ENCODE measurements at places on chromosomes 1 and 21.

DNA sequence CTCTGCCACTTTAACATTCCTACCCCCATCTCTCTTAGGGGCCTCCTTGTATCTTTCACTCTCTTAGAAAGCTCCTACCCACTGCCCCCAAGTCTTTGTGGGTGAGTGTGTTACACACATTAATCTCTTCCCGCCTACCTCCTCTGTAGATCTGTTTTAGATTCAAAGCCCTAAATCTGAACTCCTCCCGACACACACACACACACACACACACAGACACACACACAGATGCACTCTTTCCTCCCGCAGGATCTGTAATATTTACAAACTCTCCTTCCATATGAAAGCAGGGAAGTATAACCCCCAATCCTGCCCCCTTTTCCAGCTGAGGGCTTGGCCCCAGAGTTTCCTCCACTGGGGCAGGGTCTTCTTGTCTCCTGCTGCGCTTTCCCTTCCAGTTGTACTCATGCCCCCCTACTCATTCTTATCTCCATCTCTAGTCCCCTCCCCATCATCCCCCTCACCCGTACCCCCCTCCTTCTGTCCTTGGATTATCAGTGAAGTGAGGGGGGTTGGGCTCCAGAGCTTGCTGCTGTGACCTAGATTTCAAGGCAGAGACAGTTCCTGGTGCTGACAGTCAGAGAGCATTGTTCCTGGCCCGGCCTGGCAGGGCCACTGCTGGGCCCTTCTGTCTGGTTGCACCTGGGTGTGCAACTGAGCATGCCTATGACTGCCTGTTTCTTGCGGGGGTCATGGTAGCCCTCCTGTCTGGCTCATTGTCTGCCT lies 4.3 kb downstream of the PEA15 start:
- DNase-seq: no peak

DNA sequence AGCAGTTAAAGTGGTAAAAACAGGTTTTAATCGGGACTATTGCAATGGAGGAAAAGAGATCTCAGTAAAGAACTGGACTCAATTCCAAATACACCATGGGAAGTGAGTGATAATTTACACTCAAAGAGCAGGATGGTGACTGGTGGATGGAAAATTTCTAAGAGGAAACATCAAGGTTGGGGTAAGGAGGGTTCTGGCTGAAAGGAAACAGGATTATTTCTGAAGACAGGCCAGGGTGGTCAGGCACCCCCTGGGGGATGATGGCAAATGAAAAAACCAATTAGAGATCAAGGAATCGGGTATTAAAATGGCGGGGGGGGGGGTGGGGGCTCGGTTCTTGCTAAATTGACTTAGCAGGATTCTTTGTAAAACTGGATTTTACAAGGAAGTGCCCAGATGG lies 12.3 kb upstream of the HSD11B1 start:
- DNase-seq: no peak

DNA sequence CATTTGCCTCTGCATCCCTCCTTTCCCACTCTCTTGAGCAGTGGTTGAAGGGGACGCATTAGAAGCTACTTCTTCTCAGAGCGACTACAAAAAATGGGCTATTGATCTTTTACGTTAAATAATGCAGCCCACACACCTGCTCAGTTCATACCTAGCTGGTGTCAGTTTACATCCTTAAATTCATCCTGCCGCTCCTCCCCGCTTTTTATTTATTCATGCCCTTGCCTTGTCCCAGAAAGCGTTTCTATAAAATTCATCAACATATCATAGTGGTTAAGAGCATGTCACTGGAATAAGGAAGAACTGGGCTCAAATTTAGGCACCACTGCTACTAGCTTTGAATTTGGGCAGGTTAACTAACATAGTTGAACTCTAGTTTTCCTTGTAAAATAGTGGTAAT lies 66.0 kb upstream of the TINAGL1 start:
- no peak for DNase-seq

GRCh38 chr1:206568779-206569352 lies 43.4 kb downstream of the EIF2D start:
- no peak for DNase-seq

- peak; percentile 38 for DNase-seq
These were observed 19.0 kb upstream of the JUN start for GRCh38 chr1:58802640-58803399.

- DNase-seq: peak; percentile 26
These were observed 816 bp downstream of the HYI start for GRCh38 chr1:43452789-43453441.

DNA sequence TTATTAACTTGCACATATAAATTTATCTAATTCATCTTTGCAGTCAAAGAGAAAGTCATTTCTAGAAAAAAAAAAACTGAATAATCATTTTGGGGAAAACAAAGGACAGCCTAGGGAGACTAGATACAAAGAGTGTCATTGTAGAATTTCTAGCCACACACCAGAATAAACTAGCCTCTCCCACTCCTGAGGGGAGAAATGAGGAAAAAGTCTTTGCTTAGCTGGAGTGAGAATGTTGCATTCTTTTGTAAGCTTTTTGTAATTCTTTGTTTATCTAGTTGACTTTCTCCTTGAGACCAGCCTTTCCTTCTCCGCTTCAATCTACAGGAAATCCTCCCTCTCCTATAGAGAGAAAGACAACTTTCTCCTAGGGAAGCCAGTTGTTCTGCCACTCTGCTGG lies 15.9 kb upstream of the CGN start:
- no peak for DNase-seq

DNA sequence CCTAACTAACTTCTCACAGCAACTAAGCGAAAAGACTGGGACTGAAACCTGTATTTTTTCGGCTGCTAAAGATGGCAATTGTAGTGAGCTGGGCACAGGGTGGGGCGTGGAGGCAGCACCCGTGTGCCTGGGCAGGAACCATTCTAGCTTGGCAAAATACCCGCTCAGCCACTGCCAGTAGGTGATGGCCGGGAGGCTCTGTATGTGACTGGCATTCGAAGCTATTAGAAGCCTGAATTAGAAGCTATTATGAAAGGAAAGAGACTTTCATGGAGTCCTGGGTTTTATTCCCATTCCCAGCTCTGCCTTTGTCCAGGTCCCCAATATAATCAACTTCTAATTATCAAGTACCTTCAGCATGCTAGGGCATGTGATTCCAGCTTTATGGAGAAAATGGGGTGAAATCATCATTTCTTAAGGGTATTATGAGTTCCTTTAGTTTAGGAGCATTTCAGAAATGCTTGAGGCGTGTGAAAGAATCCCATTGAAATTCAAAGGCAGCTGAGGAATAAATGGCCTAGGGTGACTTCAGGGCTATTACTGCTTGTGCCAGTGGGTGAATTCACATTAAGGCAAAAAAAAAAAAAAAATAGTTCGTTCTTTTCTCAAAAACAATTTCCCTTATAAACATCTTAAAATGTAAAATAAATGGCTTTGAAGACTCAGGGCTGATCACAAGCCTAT lies 125.6 kb downstream of the KCNN3 start:
- DNase-seq: no peak

DNA sequence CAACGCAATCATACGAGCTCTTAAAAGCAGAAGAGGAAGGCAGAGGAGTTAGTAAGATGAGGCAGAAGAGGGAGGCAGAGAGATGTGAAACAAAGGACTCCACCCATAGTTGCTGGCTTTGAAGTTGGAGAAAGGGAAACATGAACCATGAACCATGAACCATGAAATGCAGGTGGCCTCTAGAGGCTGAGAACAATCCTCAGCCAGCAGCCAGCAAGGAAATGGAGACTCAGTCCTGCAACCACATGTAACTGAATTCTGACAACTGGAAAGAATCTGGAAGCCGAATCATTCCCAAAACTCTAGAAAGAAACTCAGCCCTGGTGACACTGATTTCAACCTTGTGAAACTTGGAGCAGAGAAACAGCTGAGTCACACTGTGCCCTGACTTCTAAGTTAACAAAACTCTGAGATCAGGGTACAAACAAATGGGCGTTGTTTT lies 10.1 kb downstream of the DIPK1A start:
- DNase-seq: no peak

DNA sequence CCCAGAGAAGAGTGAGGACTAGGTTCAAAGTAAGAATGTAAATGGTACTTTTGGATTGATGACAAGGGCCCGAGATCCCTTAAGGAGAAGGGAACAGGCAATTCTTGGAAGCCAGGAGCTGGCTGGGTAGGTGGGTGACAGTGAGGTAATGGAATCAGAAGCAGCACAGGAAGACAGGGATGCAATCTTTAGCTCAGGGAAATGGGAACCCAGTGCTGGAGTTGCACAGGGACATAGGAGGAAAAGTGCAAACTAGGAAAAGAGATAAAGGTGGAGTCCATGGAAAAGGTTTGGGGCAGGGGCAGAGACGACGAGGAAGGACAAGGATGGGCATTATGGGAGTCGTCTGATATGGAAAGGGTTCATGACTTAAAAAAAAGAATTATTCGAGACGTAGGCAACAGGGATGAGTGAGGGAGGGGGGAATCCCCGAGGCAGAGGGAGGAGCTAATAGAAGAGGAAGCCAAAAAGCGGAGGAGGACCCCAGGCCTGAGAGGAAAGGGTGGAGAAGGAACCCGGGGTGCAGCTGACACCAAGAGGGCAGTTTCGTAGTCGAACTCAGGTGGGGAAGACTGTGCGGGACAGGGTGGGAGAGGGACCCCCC lies 495 bp downstream of the PI4KB start:
- DNase-seq: peak; percentile 28

DNA sequence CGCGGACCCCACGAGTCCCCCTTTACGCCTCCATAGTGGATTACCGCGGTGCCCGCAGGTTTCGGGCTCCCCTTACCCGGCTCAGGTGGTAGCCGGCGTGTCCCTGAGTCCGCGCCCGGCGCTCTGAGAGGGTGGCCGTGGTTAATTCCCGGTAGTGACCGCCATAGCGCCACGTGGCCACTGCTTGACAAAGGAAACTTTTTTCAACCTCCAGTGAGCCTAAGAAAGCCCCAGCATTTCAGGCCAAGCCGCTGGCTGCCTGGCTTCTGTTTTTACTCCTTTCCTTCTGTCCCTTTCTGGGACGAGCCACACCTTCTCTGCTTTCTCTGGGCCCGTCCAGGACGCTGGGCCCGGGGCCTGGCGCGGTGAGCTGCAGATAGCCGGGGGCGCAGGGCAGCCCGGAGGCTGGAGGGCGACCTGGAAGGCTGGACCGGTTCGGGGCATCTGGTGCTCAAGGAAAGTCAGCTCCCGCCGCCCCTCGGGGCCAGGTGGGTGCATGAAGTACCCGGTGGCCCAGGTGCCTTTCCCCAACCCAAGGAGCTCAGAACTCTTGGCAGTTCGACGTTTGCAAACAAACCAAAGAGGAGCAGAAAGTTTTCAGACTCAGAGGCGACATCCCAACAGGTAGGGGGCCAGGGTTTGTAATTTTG lies 540 bp upstream of the C1orf198 start:
- DNase-seq: peak; percentile 88

- no peak for DNase-seq
These were observed 5.7 kb downstream of the LAMB3 start for GRCh38 chr1:209646558-209646957.

DNA sequence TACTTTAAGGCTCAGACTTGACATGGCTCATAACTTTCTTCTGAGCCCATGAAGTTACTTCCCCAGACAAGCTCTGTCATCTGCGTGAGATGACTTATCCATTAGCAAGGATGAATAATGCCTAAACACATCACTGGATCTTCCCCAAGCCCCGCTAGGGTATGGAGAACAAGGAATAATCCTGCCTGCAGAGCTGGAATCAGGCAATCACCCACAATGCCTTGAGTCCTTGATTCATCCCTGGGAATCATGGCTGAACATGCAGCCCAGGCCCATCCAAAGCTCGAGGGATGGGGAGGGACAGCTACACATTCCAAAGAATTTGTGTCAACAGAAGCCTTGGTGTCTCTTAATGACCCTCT lies 131.7 kb downstream of the PSMG1 start:
- DNase-seq: no peak

GRCh38 chr1:100382657-100383056 lies 30.4 kb downstream of the CDC14A start:
- peak; percentile 79 for DNase-seq

DNA sequence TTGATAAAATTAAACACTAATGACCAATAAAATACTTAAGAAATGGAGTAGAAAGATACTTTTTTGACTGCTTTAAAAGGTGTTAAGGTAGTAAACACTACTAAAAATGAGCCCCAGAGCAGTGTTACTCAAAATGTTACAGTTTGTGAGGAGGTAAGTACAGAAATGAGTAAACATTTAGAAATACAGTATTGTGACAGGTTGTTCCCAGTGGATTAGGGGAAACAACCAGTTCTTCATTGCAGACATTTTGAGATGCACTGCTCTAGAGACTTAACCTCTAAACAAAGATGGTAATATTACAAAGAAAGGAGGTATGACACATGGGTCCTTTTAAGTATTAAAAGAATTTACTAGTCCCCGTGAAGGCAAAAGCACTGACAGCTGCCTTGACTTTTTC lies 12.7 kb downstream of the DHX9 start:
- DNase-seq: no peak

Data from NCI-H2227 treated with DMSO at 0.1 percent for 48 hours (cell line).